ENCODE measurements at places on chromosomes 3 and 15.

DNA sequence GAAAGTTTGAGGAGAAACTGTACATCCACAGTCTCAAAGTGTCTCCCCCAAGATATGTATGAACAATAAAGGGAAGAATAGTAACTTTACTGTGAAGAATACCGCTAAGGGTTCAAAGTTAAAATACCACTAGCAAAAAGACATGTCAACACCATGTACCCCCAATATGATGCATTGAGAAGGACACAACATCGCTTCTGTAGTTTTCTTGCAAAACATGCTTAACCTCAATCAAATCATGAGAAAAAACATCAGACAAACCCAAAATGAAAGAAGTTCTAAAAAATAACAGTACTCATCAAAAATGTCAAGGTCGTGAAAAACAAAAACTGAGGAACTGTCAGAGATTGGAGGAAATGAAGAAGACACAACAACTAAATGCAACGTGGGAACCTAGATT lies 3.6 kb downstream of the HERC1 start:
- DNase-seq, result no peak

DNA sequence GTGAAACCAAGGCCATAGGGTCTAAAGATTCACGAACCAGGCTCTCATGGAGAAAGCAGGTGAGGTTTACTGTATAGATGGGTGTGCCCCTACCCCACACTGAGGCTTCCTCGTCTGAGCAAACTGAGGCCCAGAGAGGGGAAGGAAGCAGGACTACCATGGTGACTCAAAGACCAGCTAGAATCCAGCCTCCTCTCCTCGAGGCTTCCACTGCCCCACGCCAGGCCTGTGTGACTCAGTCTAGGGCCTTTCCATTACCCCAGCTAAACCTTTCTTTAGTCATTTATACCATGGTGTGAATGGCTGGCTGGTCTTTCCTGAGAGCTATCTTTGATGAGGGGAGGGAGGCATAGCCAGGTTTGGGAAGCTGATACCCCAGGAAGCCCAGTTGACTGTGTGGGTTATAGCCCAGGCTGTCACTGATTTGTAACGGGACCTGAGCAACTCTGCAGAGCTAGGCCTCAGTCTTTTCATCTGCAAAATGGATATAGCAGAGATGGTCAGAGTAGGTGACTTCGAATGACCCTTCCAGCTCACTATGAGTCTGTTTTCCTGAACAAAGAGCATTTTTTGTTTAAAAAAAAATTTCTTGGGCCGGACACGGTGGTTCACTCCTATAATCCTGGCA lies 3.0 kb upstream of the RHO start:
- DNase-seq, result no peak

DNA sequence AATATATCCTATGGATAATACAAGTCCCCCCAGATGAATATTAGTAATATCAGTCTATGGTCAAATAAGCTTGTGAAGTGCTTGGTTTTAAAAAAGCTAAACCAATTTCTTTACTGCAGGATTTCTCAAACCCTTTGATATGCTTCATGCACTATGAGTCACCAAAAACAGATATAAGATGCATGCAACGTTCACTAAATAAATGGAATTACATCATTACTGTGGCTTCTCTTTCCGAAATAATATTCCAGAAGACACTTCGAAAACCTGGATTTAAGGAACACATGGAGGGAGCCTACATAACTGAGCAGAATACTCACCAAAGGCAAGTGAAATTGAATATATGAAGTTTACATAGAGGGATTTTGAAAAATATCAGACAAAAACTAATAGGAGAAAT lies 126.3 kb upstream of the ABI3BP start:
- no peak for DNase-seq

DNA sequence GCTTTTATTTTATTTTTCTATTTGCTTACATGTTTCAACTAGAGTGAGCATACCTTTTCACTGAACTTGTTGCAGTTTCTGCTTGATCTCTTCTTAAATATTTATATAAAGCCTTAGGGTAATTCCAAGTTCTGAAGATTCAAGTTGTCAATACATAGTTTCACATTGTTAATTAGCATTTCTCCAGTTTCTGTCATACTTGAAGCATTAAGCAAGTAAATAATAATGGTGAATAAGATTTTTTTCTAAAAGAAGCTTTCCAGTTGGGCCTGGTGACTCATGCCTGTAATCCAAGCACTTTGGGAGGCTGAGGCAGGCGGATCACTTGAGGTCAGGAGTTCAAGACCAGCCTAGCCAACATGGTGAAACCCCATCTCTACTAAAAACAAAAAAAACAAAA lies 53.9 kb downstream of the CALML4 start:
- no peak for DNase-seq

DNA sequence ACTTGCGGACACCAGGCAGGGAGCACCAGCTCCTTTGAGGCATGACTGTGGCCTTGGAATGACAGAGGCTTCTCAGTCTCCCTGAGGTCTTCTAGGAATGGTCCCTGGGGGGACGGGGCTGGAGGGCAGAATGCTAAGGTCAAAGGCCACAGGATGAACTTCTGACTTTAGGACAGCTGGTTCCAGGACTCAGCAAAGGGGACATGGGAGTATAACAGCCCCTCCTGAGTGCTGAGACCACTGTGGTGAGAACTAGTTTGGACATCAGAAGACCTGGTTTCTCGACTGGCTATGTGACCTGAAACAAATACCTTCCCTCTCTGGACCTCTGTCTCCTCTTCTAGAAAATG lies 17.8 kb downstream of the ITGA11 start:
- no peak for DNase-seq

- no peak for DNase-seq
Observed at GRCh38 chr3:79604681-79605080, 163.1 kb downstream of the ROBO1 start.

DNA sequence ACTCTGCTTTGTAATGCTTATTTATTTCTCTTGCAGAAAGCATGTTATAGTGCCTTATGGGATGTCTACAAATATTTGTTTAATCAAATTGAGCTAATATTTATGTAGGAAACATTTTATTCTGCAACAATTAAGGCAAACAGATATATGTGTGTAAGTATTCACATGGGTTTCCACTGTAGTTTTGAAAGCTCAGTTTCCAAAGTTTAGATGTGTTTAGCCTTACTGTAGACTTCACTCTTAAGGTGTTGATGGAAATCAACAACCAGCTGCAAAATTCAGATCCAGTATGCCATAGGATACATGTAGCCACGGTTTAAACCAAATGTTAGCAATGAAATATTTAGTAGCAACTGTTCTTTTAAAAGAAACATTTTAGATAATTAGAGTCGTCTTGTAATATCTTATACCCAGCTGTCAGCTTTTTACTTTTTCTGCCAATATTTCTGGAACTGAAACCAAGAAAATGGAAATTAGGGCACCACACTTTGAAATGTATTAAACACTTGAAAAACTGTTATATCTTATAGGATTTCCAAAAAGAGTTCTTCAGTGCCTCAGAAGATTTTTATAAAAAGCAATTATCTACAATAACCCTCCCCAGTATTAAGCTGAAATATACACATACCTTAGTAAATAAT lies 18.5 kb downstream of the PIK3CA start:
- no peak for DNase-seq

DNA sequence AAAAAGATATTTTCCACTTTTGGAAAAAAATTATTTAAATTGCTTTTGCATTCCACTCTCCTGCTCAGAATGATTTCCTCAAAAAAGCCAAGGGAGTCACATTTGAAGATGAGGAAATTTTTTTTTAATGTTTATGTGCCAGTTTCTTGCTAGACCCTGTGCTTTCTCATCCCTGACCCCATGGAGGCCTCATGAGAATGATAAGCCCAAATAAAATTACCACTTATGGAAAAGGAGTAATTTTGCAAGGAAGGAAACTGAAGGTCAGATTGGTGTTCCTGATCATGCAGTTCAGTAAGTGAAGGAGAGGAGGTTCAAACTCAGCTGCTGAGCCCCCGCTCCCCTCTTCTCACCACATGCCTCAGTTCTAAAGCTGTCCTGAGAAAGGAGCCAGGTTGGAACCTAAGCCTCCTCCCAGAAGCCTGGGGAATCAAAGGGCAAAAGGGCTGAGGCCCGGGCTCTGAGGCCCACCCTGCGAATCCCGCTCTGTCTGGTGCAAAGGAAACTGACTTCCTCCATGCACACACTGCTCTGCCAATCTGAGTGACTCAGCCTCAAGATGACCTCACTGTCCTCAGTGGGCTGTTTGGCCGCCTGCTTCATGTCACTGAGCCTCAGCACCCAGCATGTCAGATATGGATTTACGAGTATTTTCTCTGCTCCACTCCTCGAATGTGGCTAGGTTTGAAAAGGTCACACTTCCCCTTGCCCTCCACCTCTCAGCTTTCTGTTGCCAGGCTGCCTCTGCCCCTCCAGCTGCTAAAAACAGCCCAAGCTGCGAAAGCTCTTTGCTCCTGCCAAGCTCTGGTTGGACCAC lies 56.9 kb upstream of the FLNB start:
- DNase-seq, result peak; percentile 85

All from left cardiac atrium (tissue), 4 donors.